ENCODE measurements at places on chromosomes 11 and 22.

DNA sequence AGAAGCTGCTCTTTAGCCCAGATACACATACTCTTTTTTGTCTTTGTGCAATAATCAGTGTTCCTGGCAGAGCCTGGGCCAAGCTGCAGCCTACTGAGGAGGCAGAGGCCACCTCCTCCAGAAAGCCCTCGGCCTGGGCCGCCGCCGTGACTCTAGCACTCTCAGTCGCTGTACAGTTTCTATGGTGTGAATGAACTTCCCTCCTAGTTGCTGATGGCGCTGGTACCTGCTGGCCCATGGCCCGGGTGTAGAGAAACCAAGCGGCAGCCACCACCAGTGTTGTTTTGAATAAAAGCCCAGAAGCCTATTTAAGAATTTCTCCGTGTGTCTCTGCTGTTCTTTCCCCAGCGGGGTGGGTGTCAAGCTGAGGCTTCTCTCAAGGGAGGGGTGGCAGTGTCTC lies 118.9 kb downstream of the CACNA1I start:
- DNase-seq: no peak

GRCh38 chr11:114758627-114759026 lies 80.3 kb downstream of the NXPE2 start:
- DNase-seq: no peak

GRCh38 chr11:907668-908067 lies 2.9 kb downstream of the CHID1 start:
- DNase-seq: no peak

GRCh38 chr11:59901306-59901705 lies 22.7 kb downstream of the OOSP3 start:
- no peak for DNase-seq

DNA sequence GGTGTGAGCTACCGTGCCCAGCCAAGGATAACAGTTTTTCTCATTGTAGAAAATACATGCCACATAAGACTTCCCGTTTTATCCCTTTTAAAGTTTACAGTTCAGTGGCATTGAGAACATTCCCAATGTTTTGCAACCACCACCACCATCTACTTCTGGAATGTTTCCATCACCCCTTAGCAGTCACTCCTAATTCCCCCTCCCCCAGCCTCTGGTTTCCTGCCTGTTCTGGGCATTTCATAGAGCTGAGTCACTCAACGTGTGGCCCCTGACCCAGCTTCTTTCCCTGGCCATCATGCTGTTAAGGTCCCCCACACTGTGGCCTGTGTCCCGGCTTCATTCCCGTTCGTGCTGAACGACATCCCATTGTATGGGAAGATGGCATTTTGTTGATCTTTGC lies 30.7 kb downstream of the FGF4 start:
- no peak for DNase-seq

DNA sequence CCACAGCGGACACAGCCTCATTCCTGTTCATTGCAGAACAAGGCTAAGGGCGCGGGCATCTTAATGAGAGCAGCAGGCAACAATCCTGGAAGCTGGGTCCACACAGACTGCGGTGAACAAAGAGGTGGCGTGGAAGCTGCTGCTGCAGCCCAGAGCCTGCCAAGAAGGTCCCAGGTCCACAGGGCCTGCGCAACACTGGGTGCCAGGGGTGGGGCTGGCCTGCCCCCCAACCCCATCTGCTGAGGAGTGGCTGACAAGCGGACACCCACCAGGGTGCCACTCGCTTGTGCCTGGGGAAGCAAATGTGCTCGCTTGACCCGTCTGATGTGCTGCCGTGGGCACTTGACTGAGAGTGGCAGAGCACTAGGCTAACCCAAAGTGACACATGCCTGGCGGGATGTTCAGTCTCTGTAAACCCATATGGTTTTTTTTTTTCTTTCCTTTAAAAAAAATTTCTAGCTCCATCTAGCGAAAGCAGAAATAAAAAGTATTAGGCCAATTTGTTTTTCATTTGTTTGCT lies 83.2 kb upstream of the PITPNB start:
- DNase-seq: no peak

- DNase-seq: no peak
Measured at GRCh38 chr11:11215058-11215815, 137.8 kb downstream of the CSNK2A3 start.

DNA sequence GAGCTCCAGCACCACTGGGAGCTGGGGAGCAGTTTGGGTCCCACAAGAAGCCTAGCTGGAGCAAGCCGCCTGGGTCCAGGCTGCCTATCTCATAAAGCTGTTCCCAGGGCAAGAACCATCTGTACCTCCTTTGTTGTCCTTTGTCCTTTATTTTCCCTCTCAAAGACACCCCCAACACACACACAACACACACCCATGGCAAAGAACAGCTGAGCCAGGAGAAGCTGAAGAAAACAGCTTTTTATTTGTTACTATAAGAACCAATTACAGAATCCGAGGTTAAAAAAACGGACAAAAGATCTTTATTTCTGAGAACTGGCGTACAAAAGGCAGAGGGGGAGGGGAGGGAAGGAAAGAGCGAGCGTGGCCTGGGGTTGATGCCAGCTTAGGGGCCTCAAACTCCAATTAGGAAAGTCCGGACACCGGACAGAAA lies 1.7 kb upstream of the TUT1 start:
- no peak for DNase-seq

DNA sequence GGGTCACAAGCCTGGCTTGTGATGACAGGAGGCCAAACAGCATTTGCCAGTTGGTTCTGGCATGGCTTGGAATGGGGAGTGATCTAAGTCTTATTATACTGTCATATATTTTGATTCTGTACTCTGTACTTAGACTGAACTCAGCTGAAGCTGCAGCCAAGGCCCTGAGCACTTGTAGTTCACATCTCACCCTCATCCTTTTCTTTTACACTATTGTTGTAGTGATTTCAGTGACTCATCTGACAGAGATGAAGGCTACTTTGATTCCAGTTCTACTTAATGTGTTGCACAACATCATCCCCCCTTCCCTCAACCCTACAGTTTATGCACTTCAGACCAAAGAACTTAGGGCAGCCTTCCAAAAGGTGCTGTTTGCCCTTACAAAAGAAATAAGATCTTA lies 843 bp downstream of the OR56B1 start:
- no peak for DNase-seq

DNA sequence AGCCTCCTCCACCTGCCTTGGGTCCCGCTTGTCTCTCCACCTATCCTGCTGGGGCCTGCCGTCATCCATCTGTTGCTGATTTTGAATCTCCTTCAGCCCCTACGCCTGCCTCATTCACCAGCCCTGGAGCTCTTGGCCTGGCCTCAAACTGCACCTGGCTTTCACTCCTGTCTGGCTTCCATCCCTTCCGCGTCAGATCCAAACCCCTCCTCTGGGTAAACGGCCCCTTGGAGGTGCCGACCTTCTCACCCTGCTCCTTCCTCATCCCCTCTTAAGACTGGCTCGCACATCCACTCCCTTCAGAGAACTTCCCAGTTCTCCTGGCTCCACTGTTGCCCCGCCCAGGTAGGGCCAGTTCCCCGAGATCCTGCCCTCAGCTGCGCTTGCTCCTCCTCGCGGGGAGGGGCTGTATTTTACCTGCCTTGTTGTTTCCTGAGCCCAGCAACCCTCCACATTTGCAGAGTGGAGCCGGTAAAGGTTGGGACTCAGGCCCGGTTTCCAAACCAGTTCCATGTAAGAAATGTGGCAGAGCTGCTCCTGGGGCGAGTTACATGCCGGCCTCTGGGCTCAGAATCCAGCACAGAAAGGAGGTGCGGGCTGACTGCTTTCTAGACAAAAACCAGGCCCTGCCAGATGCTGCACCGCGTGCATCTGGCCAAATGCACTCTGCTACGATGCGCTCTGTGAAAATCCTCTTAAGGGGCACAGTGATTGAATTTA lies 13.9 kb upstream of the SHANK2 start:
- no peak for DNase-seq

GRCh38 chr11:126155402-126156187 lies 55.9 kb downstream of the RPUSD4 start:
- DNase-seq: no peak

DNA sequence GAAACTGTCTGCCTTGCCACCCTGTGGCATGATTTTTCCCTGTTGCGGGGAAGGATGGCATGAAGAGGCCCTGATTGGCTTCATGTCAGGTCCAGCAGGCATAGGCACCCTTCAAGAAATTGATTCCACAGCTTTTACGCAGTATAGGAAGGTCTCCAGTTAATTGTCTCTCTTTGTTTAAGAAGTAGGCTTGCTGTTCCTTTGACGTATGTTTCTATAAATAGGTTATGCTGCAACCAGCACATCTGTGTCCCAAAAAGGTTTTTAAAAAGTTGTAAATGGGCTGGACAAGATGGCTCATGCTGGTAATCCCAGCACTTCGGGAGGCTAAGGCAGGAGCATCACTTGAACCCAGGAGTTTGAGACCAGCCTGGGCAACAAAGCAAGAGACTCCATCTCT lies 62.6 kb downstream of the CD6 start:
- DNase-seq: no peak

- no peak for DNase-seq
Measured at GRCh38 chr11:56670984-56671383, 7.5 kb downstream of the OR5AR1 start.

DNA sequence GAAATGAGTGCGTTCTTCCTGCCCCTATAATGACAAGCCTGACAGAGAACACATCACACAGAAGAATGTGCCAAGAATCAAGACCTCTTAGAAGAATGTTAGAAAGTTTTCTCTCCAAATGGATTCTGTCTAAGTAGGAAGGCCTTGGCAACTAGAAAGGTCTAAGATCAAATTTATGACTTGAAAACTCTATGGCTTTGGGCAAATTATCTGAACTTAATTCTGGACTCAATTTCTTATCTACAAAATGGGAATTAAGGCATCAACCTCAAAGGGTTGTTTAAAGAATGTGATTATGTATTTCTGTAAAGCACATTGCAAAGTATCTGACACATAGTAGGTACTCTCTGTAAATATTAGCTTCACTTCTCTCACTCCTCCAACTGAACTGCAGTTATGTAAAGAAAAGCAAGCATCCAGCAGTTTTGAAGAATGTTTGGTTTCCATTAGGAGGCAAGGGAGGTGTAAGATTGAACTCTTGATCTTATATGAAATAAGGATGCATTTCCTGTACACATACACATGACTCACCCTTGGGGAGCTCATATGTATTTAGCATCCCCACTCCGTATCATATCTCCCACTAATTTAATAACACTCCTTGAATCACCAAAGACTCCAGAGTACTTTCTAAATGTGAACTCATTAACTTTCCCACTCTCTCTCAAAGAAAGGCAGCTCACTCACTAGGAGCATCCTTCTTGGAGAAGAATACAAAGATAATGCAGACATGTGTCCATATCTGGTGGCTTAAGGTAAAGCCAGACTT lies 77.6 kb downstream of the ETS1 start:
- DNase-seq: no peak

DNA sequence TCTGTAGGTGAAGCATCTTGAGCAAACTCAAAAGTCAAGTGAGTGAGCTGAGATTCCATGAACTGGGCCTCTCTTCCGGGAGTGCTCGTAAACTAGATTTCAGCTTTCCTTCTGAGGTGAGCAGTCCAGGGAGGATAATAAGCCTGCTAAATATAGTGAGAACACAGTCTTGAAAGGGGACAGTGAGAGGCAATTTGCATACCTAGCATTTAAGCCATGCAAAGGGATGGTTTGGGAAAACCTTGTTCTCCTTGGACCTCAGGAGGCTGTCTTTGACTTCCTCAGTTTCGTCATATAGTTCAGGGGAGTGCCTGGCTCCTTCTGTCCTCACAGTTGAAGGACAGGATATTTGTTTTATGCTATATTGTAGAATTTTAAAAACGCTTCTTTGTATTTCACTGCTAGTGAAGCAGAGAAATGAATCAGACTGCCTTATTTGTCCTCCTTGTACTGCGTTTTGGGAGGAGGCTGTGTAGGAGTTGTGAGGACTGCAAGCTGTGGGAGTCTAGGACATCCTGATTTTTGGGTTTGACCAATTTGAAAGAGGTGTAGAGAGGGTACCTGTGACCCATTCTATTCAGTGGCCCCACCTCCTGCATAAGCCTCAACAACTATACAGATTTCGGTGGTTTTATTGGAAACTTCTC lies 11.0 kb upstream of the SORL1-AS1 start:
- no peak for DNase-seq

- DNase-seq: no peak
Measured at GRCh38 chr11:74777877-74778276, 29.2 kb downstream of the RNF169 start.

GRCh38 chr22:39655004-39655579 lies 84.5 kb downstream of the CACNA1I start:
- no peak for DNase-seq

- DNase-seq: no peak
Measured at GRCh38 chr11:66211100-66211499, 57.3 kb upstream of the RAB1B start.

- no peak for DNase-seq
Measured at GRCh38 chr11:109957601-109958000, 135.6 kb upstream of the ZC3H12C start.

GRCh38 chr11:12142176-12142575 lies 31.8 kb downstream of the MICAL2 start:
- no peak for DNase-seq

DNA sequence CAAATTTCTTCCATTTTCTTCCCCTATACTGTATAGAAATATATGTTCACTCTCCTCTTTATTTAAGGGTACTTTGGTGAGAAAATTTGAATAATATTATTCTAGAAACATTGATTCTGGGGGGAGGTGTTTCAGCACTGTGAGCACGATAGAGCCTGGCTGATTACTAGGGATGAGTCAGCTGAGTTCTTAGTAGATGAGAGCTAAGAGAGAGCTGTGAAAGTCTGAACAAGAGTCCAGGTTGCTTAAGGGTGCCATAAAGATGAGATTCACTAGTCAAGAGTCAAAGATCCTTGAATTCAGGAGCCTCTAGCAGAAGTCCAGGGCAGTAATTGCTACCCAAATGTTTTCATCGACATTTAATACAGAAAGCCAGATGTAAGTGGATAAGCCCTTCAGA lies 756.6 kb upstream of the API5 start:
- no peak for DNase-seq

GRCh38 chr22:26481112-26481693 lies 2.4 kb downstream of the HPS4 start:
- no peak for DNase-seq

DNA sequence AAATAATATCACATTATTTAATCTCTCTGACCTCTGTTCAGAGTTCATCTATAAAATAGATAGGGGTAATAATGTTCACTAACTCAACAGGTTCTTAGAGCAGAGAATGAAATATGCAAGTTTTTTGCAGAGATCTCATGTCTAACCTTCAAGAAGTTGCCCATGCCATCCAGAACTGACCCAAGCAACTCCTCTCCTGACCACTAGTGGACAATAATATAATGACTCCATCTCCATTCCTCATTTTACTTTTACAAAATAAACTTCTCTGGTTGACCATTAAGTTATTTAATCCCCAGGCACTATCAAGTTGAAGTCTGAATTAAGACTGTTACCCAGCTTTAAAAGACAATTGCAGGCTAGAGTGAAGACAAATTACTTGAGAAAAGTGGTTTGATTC lies 382.6 kb downstream of the KCNA4 start:
- DNase-seq: no peak

- no peak for DNase-seq
Measured at GRCh38 chr22:35432228-35432905, 32.4 kb downstream of the MCM5 start.
